Calu3 (cell line): ENCODE measurements at places on chromosomes 3 and 15. TPM values are rescaled to one million over a fixed set of nuclear protein-coding genes. Genes with fewer than 3 reads are reported as not detected.

DNA sequence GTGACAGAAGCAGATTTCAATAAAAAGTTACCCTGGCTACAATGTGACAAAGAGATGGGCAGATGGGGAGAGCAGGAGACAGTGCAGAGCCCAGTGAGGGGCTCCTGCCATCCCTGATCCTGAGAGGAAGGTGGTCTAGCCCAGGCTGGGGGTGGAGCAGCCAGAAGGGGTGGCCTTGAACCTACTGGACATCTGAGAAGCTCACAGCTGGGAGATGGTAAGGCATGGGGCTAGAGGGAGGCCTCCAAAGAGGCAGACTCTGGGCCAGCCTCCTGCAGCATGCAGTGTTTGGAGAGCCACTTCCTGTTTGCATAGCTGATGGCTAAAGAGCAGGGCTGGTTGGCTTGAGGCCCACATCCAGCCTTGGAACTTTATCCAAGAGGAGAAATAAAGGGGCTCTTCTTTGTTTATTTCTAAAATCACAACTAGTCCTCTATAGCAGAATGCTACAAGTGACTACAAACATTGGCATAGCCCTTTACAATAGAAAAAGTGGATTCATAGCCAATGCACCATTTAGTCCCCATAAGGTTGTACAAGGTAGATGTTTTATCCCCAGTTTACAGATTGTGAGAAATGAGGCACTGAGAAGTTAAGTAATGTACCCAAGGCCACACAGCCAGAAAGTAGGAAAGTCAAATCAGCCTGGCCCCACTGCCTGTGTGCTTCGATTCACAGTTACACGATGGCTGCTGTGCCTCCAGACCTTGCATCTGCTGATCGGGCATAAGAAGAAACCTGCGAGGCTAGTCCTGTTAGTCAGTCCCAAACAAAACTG, 4.6 kb downstream of the EFCC1 start:
- H3K27me3 ChIP-seq: peaks cover 57% of the 10 kb centered on the region
- H3K4me1 ChIP-seq: peaks cover 21% of the 10 kb centered on the region
- H3K27ac ChIP-seq: no peak overlapping the region
- H3K36me3 ChIP-seq: no peaks in the 10 kb centered on the region
- no peak for DNase-seq

The ACTC1 gene
- not detected in 2 replicates for total RNA-seq

GRCh38 chr15:68794863-68795262, 25.8 kb downstream of the ANP32A start:
- H3K27me3 ChIP-seq: no peaks in the 10 kb centered on the region
- peaks cover 15% of the 10 kb centered on the region for H3K36me3 ChIP-seq
- H3K4me3 ChIP-seq: no peak overlapping the region
- H3K27ac ChIP-seq: no peak overlapping the region

DNA sequence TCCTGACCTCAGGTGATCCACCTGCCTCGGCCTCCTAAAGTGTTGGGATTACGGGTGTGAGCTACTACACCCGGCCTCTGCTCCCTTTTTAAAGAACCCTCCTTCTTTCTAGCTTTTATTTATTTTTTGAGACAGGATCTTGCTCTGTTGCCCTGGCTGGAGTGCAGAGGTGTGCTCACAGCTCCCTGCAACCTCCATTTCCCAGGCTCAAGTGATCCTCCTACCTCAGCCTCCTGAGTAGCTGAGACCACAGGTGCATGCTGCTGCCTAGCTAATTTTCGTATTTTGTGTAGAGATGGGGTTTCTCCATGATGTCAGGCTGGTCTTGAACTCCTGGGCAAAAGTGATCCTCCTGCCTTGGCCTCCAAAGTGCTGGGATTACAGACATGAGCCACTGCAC, 34.5 kb downstream of the TKT start:
- no peak for DNase-seq
- no peaks in the 10 kb centered on the region for H3K4me1 ChIP-seq
- H3K27me3 ChIP-seq: no peaks in the 10 kb centered on the region
- H3K27ac ChIP-seq: peak overlapping the region; percentile 67

The TEX9 gene
- total RNA-seq: 13.1 and 13.3 TPM in 2 replicates

GRCh38 chr3:29532473-29532872, 251.6 kb downstream of the RBMS3 start:
- H3K27ac ChIP-seq: no peak overlapping the region
- H3K36me3 ChIP-seq: no peaks in the 10 kb centered on the region
- H3K4me3 ChIP-seq: no peak overlapping the region

The CEP70 gene
- total RNA-seq: 88.8 and 99.1 TPM in 2 replicates

DNA sequence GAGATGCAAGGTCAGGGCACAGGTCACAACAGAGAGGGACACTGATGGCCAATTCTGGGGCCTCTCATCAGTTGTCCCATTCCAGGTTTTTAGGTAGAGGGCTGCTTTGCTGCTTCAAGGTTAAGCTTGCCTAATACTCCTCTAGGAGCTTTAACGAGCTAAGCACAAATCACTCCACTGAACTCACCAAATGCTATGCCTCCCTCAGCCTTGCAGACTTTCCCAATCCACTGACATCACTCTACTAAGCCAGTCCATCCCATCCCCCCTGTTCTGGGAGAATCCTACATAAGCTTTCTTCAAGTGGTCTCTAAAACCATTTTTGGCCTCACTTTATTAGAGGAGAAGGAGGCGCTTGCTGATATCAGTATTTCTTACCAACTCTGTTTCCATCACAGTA, 24.8 kb upstream of the PDCD6IP start:
- no peaks in the 10 kb centered on the region for H3K4me1 ChIP-seq
- no peak overlapping the region for H3K4me3 ChIP-seq
- H3K27me3 ChIP-seq: no peaks in the 10 kb centered on the region
- H3K27ac ChIP-seq: no peak overlapping the region
- no peaks in the 10 kb centered on the region for H3K36me3 ChIP-seq
- no peak for DNase-seq
